ENCODE measurements at places on chromosomes 11 and 22.

DNA sequence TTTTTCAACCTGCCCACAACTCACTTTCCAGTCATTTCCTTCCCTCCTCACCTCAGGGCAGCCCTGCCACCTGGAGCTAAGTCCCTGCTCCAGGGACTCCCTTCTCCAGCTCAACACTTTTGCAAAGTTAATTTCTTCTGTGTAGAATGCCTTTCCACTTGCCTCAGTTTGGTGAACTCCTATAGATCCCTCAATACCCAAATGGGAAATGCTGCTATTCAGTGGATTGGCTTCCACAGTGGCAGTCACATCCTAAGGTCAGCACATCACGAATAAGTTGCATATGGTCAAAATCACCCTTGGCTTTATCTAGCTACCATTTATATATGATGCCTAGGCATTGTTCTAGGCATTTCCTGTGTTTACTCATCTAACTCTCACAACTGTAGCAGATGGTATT lies 23.6 kb downstream of the GDPD5 start:
- DNase-seq = no peak

GRCh38 chr22:50268655-50269113 lies 1.5 kb downstream of the MAPK11 start:
- DNase-seq = no peak

GRCh38 chr11:123841174-123841573 lies 35.0 kb upstream of the OR6M1 start:
- DNase-seq = no peak

DNA sequence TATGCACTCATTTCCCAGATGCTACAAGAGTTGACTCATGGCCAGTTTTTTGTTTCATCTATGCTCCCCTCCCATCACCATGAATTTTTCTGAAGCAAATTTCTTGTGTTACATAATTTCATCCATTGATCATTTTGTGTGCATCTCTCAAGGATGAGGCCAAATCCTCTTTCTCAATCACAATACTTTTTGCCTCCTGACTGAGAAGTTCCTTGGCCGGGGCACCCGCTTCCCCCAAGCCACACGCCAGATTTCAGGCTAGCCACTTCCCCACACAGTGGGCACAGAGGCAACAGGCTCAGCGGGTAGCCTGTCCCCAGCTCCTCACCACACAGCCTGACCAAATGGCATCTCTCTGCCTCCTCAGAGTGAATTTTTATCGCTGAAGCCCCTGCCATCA lies 9.8 kb upstream of the DSCAML1 start:
- no peak for DNase-seq

- DNase-seq = no peak
Measured at GRCh38 chr11:66886671-66887221, 29.9 kb downstream of the LRFN4 start.

GRCh38 chr11:116384407-116384806 lies 388.4 kb downstream of the BUD13 start:
- DNase-seq = no peak

All from stimulated activated CD4-positive, alpha-beta T cell treated with anti-CD3 and anti-CD28 coated beads, TNF-alpha, amount 100 ng/mL, for 1 hour (primary cell).